Motor neuron (in vitro differentiated cells): ENCODE measurements at places on chromosomes 13 and 19. TPM values are rescaled to one million over a fixed set of nuclear protein-coding genes. Genes with fewer than 3 reads are reported as not detected.

IZUMO2 gene
- total RNA-seq = not detected in 2 replicates

GRCh38 chr19:28497137-28497536 lies 715.8 kb downstream of the UQCRFS1 start:
- no peak for ATAC-seq

DNA sequence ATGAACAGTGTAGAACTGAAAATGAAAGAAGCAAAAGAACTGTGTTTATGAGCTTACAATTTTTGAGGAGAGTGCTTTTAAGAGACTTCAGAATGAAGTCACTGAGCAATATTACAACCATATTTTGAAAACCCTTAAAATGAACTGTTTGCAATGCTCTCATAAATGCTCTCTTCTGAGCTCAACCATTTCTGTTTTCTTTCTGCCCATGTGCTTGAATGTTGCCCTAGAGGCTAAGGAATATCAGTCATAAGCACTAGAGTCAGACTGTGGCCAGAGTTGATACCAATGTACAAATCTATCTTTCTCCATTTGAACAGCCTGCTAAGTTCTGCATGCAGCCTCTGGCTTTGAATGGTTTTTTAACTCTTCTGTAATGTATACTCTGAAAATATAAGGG lies 1092.8 kb downstream of the PCDH9 start:
- no peak for ATAC-seq

- ATAC-seq = no peak
These were observed 104.2 kb upstream of the IPO5 start for GRCh38 chr13:97849305-97849704.

GRCh38 chr13:96960379-96960778 lies 33.9 kb downstream of the OXGR1 start:
- no peak for ATAC-seq

UBE2L5 gene
- 0.46 TPM in 1 of 2 replicates, not detected in the other for total RNA-seq

ARHGAP45 gene
- total RNA-seq = 4.6 and 5.2 TPM in 2 replicates

CCDC9 gene
- 15.5 and 18.5 TPM in 2 replicates for total RNA-seq
